Fibroblast of skin of right biceps (primary cell): ENCODE measurements at places on chromosomes 4 and X.

DNA sequence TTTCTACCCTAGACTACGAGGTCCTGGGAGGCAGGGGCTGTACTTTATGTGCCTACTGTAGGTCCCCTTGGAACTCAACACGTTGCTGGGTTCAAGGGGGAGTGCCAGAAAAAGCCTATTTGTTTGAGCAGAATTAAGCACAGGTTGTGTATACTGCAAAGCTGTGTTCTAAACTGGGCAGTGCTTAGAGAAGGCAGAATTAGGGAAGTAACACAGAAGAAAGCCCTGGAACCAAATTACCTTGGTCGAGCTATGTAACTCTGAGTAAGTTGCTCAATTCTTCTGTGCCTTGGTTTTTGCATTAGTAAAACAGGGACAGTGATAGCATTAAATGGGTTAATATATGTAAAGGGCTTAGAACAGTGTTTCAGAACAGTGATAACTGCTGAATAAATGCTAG lies 245.0 kb upstream of the SFRP2 start:
- no peak for DNase-seq

DNA sequence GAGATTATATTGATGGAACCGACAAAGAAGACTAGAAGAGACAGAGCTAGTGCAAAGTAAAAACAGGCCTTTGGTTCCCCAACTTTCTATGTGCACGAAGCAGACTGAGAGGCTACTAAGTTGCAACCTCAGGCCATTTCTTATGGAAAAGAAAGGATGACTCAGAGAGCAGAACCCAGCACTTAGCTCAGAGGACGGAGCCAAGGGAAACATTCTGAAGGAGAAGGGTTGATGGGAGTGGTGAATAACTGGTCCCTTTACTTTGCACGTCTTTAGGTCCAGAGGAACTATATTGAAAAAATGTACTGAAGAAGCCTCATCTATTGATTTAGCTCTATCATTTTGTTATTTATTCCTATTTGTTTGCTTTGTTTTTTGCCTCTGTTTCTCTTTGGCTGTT lies 182.1 kb downstream of the CPE start:
- DNase-seq: peak; percentile 3

DNA sequence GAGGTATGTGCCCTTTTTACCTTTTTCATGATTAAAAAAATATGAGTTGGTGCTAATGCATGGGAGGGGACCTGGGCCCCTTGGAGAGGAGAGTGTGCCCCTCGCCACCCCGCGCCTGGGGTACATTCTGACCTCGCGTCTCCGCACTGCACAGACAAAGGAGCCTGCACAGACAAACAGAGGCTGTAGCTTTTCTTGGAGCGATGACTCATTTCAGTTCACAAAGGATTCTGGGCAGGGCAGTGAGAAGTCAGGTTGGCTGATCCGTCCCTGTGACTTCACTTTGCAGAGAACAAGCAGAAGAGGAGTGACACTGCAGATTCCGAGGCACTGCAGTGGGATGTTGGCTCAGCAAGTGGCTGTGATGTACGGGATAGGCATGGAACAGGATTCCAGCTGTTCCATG lies 82.9 kb downstream of the STOX2 start:
- peak; percentile 92 for DNase-seq

DNA sequence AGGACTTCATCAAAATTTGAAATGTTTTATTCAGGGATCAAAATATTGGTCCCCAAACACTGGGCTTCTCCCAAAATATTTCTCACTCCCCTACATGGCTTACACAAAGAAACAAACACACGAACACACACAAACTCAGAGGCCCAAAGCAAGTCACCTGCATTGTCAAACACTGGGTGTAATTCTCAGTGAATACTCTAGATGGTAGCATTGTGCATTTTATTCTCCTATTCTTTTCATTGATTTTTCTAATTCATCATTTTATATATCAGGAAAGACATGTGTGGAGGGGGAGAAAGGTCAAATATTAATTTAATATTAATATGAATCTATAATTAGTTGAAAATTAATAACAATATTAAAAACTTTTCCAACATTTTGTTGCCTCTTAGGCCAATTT lies 72.3 kb upstream of the TNMD start:
- peak; percentile 4 for DNase-seq

DNA sequence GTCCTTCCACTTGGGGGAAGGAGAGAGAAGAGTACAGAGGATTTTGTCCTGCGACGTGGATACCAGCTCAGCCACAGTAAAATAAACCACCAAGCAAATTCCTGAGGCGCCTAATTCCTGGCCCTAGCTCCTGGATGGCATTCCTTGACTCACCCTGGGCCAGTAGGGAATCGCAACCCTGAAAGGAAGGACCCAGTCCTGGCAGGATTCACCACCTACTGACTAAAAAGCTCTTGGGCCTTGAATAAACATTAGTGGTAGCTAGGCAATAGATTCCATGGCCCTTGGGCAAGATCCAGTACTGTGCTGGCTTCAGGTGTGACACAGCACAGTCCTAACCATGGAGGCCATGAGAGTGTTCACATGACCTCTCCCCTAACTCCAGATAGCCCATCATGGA lies 45.6 kb downstream of the GABRA3 start:
- DNase-seq: no peak

GRCh38 chrX:68853665-68854251 lies 24.9 kb downstream of the EFNB1 start:
- no peak for DNase-seq

DNA sequence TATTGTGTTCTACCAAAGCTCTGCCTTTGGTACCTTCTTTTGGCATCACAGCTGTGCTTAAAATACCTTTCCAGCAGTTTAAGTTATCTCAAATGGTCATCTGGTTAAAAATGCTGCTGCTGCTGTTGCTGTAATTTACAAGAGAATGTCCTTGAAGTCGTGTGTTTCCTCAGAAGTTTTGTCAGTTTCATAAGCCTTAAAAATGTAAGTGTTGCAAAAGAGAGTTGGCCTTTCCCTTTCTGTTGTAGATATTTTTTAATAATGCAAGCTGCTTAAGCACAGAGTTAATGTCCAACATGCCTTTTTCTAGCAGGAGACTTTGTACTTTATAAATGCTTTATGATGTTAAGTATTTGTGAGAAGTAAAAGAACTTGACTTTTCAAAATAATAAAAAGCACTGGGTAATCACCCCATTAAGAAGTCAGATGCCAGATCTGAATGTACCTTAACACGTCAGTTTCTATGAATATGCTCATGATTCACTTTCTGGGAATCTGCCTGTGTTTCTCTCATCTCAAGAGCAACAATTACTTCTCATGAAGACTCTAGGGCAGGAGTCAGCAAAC lies 35.3 kb upstream of the TENM3 start:
- DNase-seq: peak; percentile 92

GRCh38 chrX:110407910-110408545 lies 49.4 kb downstream of the RTL9 start:
- peak; percentile 61 for DNase-seq

DNA sequence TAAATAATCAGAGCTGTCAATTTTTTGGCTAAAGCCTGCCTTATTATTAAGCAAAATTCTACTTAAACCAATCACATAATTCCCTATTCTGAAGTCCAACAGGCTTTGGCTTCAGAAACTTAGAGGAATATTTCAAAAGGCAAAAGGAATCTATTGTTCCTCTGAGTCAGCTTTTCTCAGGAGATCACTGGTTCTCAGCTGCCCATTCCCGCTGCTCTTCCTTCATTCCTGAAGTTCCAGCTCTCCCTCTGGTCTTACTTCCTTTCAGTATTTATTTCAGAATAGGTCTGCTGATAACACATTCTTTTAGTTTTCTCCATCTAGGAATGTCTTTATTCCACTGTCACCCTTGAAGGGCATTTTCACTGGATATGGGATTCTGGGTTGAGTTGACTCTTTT lies 133.7 kb downstream of the SOWAHB start:
- DNase-seq: peak; percentile 91

GRCh38 chrX:139691493-139691842 lies 16.5 kb downstream of the MCF2 start:
- peak; percentile 1 for DNase-seq

- no peak for DNase-seq
These were observed 30.9 kb downstream of the RWDD4 start for GRCh38 chr4:183627979-183628588.

DNA sequence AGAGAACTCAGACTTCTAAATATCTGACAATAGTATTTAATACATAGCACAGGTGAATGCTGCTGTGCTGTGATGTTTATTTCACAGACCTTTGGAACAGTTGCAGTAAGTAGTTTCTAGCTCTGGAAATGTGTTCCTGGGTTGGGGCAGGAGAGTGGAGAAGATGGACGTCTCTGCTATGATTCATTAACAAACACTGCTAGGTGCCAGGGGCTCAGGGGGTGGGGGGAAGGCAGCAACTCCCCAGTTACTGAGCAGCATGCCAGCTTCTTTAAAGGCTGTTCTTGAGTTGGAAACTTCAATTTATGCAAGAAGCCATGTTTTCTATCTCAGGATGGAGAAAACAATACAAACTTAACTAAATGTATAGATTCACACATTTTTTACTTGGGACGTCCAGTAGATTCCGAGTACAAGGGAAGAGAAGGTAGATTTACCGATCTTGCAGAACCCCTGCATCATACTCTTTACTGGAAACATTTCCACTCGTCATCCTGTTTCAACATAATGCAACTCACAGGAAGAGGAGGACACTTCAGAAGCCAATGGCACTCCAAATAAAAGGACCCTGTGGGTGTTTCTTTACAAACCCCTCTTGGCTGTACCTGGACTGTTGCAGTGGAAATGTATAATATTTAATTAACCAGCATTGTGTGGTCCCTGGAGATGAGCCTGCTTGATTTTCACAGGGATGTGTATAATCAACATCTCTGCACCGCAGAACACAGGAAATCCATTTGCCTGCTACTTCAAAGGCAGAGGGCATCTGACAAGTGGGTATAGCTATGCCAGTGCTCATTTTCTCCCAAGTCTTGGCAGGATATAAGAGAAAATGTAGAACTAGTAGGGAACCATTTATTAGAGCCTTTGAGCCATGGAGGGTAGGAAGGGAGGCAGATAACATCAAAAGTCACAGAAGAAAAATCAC lies 171.4 kb downstream of the SH3KBP1 start:
- DNase-seq: peak; percentile 12

- no peak for DNase-seq
These were observed 198.3 kb upstream of the GYPA start for GRCh38 chr4:144338834-144339233.

DNA sequence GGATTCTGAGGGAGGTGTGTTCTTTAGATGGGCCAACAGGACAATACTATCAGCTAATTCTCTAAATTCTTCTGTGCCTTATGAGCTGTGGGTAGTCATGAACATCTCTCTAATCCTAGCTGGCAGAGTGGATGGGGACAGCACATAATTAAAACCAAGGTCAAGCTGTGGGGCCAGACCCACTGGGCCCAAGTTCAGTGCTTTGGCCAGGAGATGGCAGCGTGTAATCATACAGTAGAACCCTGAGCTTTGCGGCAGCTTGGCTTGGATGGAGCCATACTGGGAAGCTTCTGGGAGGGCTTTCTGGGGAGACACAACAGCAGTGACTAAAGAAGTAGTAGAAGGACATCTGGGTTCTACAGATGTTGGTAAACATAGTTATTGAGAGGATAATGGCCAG lies 140.3 kb upstream of the CXCL13 start:
- DNase-seq: peak; percentile 18

DNA sequence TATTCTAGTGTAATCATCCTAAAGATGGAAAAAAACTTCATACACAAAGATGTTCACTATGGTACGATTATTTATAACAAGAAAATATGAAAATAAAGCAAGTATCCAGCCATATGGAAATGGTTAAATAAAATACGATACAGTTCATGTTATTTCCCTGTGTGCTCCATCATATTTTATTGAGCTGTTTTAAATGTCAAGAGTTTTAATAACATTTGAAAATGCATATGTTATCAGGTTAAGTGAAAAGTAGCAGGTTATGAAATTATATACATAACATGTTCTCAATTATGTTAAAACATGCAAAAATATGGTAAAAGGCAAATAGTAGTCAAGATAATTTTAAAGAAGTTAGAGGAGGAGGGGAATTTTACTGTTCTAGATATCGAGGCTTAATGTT lies 192.0 kb downstream of the HNRNPD start:
- DNase-seq: no peak

GRCh38 chrX:41720125-41720779 lies 3.7 kb upstream of the GPR82 start:
- DNase-seq: peak; percentile 1

GRCh38 chr4:48127682-48128404 lies 6.2 kb downstream of the TXK start:
- peak; percentile 97 for DNase-seq

DNA sequence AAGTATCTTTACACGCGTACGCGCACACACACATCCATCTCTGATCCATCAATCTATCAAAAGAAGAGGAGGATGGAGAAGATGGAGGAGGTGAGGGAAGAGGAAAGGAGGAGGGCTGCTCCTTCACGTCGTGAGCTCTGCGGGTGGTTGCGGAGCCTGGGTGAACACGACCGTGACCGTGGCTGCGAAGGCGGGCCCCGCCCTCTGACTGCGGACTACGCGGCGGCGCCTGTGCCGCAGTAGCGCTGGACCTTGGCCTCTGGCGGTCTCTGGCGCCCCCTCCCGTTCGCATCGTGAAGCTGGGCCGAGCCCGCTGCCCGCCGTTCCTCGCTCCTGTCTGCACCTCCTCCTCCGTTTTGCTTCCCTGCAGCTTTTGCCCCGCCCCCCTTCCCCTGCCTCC lies 37.7 kb upstream of the ARAF start:
- DNase-seq: peak; percentile 68

GRCh38 chrX:13906093-13906492 lies 89.2 kb upstream of the GPM6B start:
- DNase-seq: no peak
